ENCODE measurements at places on chromosomes 4 and X.

DNA sequence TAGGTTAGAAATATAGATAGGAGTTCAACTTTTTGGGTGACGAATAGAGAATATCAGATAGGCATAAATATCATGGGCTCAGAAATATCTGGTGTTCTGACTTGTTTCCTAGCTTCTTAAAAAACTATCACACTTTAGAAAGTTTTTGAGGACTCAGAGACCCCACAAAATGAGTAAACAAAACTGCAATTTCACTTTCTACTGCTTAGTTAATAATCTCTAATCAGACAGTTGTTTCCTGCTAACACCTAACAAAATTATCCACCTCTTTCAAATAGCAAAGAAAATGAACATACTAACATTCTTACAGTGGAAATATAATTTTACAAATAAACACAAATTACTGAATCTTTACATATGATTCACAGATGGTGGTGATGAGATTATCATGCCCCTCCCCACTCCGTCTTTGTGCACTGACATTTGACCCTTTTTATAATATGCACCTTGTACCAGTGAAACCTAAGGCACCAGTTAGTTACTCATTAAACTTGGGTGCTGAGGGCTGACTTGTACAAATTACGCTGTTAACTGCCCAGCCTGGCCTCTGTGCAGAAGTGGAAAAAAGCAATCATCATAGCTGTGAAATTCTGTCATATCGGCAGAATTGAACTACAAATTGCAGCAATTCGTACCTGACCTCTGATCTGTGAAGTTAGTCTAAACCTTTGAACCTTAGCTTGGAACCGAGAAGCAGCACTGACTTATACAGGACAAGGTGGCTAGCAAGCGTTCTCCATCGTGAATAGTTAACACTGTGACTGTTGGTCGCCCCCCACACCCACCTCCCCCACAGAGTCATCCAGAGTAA lies 138.7 kb downstream of the CHRNA9 start:
- DNase-seq: no peak

- no peak for DNase-seq
These were observed 76.4 kb downstream of the ZFYVE28 start for GRCh38 chr4:2341911-2342652.

GRCh38 chr4:17650406-17650805 lies 36.0 kb downstream of the MED28 start:
- DNase-seq: no peak

DNA sequence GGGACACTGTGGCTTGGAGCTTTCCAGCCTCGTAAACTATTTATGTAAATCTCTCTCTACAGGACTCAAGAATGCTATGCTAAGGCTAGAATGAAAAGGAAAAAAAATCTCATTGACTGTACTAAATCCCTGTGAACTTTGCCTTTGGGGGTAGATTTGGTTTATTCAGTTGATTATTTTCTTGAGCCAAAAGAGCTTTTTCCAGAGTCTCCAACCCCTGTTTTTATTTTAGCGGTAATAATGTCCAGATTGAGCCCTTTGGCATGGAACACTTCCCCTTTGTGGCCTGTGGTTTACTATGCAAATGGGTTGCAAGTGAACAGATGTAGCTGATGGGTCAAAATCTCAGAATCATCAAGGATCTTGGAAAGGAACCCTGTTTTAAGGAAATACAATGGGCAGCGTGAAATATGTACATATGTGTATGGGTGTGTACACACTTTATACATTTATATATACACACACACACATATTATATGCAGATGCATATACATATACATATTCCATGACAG lies 72.9 kb downstream of the FAM9B start:
- no peak for DNase-seq

DNA sequence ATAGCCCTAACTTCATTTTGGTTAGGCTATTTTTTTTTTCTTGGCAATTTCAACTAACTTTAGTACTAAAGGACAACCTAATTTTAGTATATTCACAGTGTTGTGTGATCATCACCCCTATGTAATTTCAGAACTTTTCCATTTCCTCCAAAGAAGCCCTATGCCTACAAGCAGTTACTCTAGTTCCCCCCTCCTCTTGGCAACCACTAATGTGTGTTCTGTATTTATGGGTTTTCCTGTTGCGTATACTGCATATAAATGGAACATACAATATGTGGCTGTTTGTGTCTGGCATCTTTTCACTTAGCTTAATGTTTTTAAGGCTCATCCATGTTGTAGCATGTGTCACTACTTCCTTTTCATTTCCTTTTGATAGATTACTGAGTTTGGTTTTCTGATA lies 57.6 kb downstream of the N4BP2 start:
- DNase-seq: no peak

GRCh38 chrX:14865201-14865600 lies 7.7 kb downstream of the FANCB start:
- DNase-seq: no peak

- no peak for DNase-seq
These were observed 39.3 kb downstream of the SYTL5 start for GRCh38 chrX:38045538-38046096.

- DNase-seq: no peak
These were observed 94.0 kb upstream of the DKK2 start for GRCh38 chr4:107130157-107130556.

GRCh38 chrX:54540289-54540688 lies 10.3 kb downstream of the GNL3L start:
- no peak for DNase-seq
